ENCODE measurements at places on chromosomes 11 and 22. TPM values are rescaled to one million over a fixed set of nuclear protein-coding genes. Genes with fewer than 3 reads are reported as not detected.
A peak's percentile ranks its signal among the peaks of the same experiment; 100 is the strongest.

DNA sequence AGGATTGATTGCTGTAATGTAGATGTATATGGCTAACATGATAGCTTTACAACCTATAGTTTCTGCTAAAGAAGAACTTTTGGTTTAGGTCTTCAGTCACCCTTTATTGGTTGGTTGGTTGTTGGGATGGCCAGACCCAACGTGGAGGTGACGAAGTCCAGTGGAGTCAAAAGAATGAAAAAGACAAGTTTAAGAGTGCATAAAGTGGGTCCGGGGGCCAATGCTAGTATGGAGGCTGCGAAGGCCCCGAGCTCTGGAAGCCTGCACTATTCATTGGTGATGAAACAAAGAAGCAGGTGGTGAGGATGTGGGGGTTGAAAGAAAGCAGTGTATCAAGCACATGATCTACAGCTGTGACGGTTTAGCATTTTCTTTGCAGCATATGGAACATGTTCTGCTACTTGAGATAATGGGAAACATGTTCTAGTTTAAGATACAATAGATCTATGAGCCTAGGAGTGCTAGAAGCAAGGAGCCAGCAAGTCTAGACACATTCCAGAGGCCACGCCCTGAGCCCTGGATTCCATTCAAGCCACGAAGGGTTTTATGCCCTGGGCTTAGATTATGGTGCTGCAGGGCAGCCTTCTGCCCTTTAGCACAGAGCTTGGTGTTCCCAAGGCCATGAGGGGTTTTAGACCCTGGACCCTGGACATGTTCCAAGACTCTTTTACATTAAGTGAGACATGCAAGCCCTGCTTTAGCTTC, 6.3 kb downstream of the TCP11L1 start:
- no peak for DNase-seq

GRCh38 chr11:74347381-74347780, 35.9 kb upstream of the P4HA3 start:
- no peak for DNase-seq

DNA sequence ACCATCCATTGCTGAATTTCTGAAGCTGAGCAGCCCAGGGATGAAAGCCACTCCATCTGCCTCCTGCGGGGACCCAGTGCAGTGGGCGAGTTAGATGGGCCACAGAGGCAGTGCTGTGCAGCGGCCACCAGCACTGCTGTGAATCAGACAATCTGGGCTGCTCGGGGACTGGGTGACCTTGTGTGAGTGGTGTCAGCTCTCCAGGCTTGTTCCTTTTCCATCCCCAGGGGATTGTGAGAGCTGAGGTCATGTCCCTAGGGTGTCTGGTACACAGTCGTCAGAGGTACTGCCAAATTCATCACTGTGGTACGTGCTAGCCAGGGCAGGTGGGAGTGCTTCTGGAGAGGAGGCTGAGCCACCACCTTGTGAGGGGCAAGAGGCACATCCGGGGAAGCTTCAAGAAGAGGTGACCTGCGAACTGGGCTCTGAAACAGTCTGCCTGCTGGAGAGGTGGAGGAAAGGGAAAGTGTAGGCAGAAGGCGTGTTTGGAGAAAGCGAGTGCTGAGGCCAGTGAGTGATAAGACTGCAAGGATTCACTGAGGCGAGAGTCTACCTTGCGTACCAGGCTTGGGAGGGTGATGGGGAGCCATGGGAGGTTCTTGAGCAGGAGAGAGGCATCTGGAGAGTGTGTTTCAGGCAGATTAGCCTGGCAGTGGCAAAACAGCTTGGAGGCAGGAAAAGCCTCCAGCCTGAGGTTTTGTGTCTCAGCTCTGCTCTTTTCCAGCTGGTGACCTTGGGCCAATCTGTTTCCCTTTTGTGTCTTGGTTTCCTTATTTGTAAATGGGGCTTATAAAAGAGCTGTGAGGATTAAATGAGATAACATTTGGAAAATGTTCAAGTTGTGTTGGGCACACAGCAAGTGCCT, 22.7 kb downstream of the CACNA1I start:
- peak; percentile 68 for DNase-seq

SPI1 gene
- not detected for total RNA-seq

SLC22A25 gene
- not detected for total RNA-seq
